ENCODE measurements at places on chromosomes 1 and 21.

- no peak for DNase-seq
These were observed 77.8 kb downstream of the KCNK2 start for GRCh38 chr1:215160351-215160750.

- peak; percentile 29 for DNase-seq
These were observed 34.8 kb downstream of the CHAF1B start for GRCh38 chr21:36419996-36420395.

- DNase-seq = no peak
These were observed 14.9 kb downstream of the COLGALT2 start for GRCh38 chr1:184022668-184023067.

GRCh38 chr1:186925881-186926669 lies 97.3 kb downstream of the PLA2G4A start:
- no peak for DNase-seq

GRCh38 chr1:161803181-161803580 lies 37.1 kb downstream of the ATF6 start:
- no peak for DNase-seq

All from activated B cell treated with CpG ODN at 0.5 μM for 24 hours (primary cell).